ENCODE measurements at places on chromosomes 2 and 18.
A peak's percentile ranks its signal among the peaks of the same experiment; 100 is the strongest.

- no peak for DNase-seq
These were observed 30.5 kb upstream of the ARMC9 start for GRCh38 chr2:231167745-231168459.

GRCh38 chr2:179298666-179299065, 34.0 kb upstream of the SESTD1 start:
- no peak for DNase-seq

DNA sequence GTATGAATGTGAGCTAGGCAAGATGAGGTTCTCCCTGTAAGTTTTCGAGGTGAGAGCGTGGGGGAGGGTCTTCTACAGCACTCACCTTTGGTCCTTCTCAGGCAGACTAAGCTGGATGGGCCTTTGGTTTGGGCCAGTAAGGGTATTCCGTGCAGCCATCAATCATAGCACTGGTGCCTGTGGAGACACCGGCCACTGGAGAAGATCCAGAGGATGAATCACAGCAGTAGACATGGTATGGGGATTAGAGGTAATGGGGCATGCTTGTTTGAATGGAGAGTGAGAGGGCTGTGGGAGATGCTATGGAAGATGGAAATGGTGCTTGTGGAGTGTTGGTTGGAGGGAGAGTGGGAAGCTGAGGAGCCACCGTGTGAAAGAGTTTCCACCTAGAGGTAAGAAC, 16.1 kb downstream of the MAPRE3 start:
- DNase-seq = no peak

DNA sequence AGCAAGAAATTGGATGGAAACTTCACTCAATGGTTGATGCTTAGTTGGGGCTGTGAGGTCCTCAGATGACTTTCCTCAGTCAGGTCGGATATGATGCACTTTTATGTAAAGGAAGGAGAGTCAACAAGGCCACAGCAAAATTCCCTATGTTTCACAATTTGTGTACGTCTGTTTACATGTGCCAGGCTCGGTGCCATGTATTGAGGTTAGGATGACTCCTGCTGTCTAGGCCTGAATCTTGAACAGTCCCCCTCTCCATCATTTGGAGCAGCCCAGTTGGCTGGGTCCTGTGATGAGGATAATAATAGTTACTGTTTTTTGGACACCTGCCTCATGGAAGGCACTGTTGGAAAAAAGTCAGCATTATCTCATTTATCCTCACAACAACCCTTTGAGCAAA, 43.1 kb downstream of the VSNL1 start:
- DNase-seq = peak; percentile 96
